ENCODE measurements at places on chromosomes 12 and 14. TPM values are rescaled to one million over a fixed set of nuclear protein-coding genes. Genes with fewer than 3 reads are reported as not detected.

The LRTM2 gene
- not detected for total RNA-seq

The OS9 gene
- total RNA-seq, result 114 TPM

The LRRC9 gene
- total RNA-seq, result not detected

The KERA gene
- not detected for total RNA-seq

The YARS2 gene
- 37.6 TPM for total RNA-seq

The SRRM4 gene
- not detected for total RNA-seq

The PZP gene
- not detected for total RNA-seq

The CCDC196 gene
- total RNA-seq, result not detected

The CLEC1B gene
- total RNA-seq, result not detected

The STAB2 gene
- not detected for total RNA-seq

The RBM25 gene
- total RNA-seq, result 66.5 TPM

The FSCB gene
- not detected for total RNA-seq

The DTX3 gene
- total RNA-seq, result 19.5 TPM

The GUCY2C gene
- total RNA-seq, result not detected

The SSPN gene
- not detected for total RNA-seq

The CD27 gene
- total RNA-seq, result 42.1 TPM

The TEX52 gene
- not detected for total RNA-seq

- ATAC-seq, result peak; percentile 89
Observed at GRCh38 chr14:89430391-89431236, 13.6 kb upstream of the FOXN3 start.

DNA sequence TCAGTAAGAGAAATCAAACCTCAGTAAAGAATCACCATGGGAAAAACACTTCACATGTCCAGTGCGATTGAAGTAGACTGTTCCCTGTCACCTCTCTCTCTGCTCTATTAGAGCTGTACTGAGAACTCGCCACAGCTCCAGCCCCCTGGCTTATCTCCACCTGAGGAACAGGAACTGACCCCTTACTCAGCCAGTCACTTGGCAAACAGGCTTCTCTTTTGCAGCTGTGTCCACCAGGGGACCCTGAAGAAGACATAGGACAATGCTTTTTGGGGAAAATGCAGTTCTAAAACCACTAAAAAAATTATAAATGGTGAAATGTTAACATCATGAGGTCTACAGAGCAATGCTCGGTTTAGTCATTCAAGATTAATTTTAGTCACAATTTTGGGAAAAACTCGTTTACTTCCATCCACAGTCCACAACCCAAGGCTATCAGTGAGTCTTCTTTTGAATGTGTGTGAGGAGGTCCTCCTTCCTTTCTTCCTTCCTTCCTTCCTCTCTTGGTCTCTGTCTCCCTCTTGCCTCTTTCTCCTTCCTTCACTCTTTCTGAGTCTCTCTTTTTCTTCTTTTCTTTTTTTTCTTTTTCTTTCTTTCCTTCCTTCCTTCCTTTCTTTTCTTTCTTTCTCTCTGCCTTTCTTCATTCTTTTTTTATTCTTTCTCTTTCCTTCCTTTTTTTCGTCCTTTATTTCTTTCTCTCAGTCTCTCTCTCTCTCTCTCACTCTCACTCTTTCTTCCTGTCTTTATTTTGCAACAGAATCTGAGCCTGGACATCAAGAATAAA, 1189.5 kb upstream of the TMEM132C start:
- ATAC-seq, result no peak

GRCh38 chr12:34601689-34602088, 579.4 kb downstream of the ALG10 start:
- no peak for ATAC-seq

DNA sequence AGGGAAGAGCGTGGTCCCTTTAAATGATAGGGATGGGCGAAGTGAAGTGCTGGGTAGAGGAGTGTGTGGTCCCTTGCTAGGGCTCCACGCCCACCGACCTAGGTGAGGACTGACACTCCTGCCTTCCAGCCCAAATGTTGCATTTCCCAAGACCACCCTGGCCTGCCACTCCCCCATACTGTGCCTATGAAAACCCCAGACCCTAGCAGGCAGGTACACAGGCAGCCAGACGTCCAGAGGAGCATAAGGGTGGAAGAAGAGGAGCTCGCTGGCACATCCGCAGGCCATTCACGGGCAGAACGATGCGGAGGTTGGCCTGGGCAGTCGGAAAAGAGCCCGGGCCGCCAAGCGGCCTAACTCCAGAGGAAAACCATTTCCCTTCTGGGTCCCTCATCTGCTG, 817 bp upstream of the IPO8 start:
- no peak for ATAC-seq

GRCh38 chr12:51922762-51923505, 15.6 kb downstream of the ACVRL1 start:
- no peak for ATAC-seq

GRCh38 chr12:85559536-85559935, 276.7 kb downstream of the RASSF9 start:
- no peak for ATAC-seq

- ATAC-seq, result peak; percentile 62
Observed at GRCh38 chr12:94309373-94309772, 150.3 kb downstream of the CEP83 start.

GRCh38 chr12:27462851-27463250, 16.3 kb downstream of the SMCO2 start:
- no peak for ATAC-seq

DNA sequence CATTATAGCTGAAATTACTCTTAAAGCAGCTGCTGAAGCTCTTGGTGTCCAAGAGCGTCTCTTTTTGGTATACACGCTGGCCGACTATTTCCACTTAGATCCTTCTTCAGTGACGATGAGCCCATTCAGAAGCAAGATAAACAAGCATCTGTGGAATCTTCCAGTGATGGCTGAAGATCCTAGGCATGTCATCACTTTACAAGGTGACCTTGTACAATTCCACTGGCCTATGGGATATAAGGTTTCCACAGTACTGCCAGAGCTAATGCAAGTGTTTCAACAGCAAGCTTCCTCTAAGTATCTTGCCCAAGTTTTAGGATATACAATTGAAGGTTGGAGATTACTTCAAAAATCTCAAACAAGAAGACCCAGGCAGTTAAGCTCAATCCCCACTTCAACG, 47.0 kb downstream of the INTS13 start:
- ATAC-seq, result no peak

DNA sequence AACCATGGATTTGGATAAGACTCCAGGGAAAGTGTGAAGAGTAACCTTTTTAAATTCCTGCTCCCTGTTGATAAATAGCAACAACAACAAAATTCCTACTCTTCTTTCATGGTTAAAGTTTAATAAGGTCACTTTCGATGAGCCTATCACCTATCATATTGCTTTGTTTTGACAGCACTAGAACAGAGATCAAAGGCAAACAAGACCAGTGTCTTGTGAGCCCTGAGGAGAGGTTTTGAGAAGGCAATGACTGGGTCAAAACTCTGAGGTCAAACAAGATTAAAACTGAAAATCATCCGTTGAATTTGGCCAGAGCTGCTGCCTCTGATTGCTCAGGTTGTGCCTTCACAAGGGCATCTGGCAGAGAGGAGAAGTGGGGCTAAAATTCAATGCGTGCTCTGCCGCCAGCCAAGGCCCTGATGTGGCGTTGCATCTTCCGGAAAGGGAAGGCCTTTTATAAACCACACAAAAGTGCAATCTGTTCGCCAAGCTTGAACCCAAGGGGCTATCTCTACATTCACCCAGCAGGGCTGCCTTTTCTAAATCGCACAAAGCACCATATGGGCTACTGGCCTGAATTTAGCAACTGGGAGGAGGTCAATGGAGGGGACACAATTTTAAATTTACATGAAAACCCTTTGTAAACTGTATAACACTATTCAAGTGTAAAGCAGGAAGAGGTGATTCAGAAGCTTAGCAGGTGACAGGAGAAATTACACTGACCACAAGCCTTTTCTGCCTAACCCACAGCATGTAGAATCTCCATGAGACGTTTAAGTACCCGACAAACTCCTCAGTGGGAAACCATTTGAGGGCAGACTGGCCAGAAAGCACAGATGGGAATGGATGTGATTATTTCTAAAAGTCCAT, 140.8 kb downstream of the DAD1 start:
- ATAC-seq, result no peak

GRCh38 chr14:22630486-22630885, 13.7 kb downstream of the OR6J1 start:
- no peak for ATAC-seq

- ATAC-seq, result peak; percentile 39
Observed at GRCh38 chr12:96210376-96211055, 16.3 kb downstream of the ELK3 start.

- ATAC-seq, result no peak
Observed at GRCh38 chr14:43795600-43796228, 711.4 kb downstream of the FSCB start.

GRCh38 chr12:8709124-8709830, 11.5 kb downstream of the RIMKLB start:
- ATAC-seq, result no peak

- ATAC-seq, result peak; percentile 60
Observed at GRCh38 chr12:51972849-51973273, 21.4 kb downstream of the ACVR1B start.

DNA sequence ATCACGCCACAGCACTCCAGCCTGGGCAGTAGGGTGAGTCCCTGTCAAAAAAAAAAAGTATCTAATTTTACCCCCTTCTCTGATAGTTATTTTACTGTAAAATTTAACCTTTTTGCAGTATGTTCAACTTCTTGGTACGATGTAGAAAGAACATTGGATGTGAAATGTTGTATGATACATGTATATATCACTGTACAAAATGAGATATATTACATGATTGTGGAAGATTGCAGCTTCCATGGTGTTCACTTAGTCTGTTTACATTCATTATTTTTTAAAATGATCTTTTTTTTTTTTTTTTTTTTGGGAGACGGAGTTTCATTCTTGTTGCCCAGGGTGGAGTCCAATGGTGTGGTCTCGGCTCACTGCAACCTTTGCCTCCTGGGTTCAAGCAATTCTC, 9.0 kb downstream of the SP1 start:
- no peak for ATAC-seq

- no peak for ATAC-seq
Observed at GRCh38 chr12:30980955-30981662, 54.6 kb downstream of the TSPAN11 start.

DNA sequence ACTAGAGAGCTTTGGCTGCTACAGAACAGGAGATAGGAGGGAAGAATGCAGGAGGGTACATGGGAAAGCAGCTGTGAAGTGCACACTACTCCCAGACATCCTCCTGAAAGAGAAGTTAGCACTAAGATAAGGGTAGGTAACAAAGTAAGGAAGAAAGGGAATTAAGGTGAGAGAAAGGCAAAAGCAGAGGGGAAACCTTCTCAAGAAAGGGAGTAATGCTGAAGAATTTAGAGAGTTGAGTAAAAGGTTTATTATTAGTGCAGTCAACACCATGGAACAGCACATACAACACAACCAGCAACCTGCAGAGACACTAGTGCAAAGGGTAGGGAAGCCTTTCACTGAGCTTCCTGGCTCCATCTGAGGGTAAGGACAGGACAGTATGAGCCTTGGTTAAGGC, 15.0 kb upstream of the SMARCC2 start:
- no peak for ATAC-seq

- ATAC-seq, result no peak
Observed at GRCh38 chr14:77763978-77764377, 3.0 kb upstream of the SNW1 start.

DNA sequence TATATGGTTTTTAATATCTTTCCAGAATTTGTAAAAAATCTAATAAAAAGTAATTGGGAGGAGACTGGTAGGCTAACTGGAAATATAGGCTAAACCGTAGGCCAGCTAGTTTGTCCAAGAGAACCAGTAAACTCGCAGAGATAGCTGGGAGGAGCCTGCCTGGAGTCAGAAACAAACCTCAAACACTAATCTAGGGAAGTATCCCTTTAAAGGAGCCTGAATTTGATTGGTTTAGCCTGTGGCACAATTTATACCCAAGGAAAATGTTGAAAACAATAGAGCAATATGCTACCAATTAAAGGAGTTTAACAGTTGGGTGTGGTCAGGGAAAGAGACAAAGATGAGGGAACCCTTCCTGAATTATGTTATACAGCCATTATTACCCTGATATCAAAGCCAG, 109.6 kb downstream of the EML5 start:
- no peak for ATAC-seq

DNA sequence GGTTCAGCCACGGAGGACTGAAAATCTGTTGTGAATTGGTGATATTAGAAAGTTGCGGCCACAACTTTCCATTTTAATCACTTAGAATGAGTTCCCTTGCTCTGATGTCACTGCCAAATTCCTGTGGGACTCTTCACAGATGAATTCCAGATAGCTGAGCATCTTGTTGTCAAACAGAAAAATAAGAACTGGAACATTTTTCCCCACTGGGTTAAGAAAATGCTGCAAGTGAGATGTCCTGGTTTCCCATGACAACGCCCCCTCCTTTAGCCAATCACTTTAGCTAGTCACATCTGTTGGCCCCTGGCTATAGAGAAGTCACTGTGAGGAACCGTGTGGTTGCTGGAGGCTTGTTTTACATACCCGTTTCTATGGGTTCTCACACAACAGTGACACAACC, 135.9 kb downstream of the KTN1 start:
- no peak for ATAC-seq
